Psoas muscle (tissue), 8 donors: ENCODE measurements at places on chromosomes 6 and 20. TPM values are rescaled to one million over a fixed set of nuclear protein-coding genes. Genes with fewer than 3 reads are reported as not detected.
A peak's percentile ranks its signal among the peaks of the same experiment; 100 is the strongest.

PKIB gene
- total RNA-seq, result 1.1 TPM

- peak; percentile 91 for DNase-seq
- peak within 1 kb of the TSS; percentile 94 for H3K27ac ChIP-seq
- peak within 1 kb of the TSS; percentile 79 for H3K4me3 ChIP-seq
- peaks cover 43% of the 10 kb centered on the region for H3K36me3 ChIP-seq
- H3K4me1 ChIP-seq, result peaks cover 51% of the 10 kb centered on the region
Observed at GRCh38 chr6:31660381-31661261, at the start of gene C6orf47. Gene C6orf47 (minus strand): TSS chr6:31660778. CDS start chr6:31659947, 831 bp downstream.

GRM4 gene
- 0.07 TPM for total RNA-seq

GRCh38 chr6:170148709-170149470 is 142.0 kb downstream of the DLL1 start:
- H3K4me1 ChIP-seq, result peaks cover 23% of the 10 kb centered on the region
- DNase-seq, result no peak
- no peaks in the 10 kb centered on the region for H3K27me3 ChIP-seq
- H3K36me3 ChIP-seq, result no peaks in the 10 kb centered on the region
- no peak overlapping the region for H3K27ac ChIP-seq

OCSTAMP gene
- not detected for total RNA-seq

DNA sequence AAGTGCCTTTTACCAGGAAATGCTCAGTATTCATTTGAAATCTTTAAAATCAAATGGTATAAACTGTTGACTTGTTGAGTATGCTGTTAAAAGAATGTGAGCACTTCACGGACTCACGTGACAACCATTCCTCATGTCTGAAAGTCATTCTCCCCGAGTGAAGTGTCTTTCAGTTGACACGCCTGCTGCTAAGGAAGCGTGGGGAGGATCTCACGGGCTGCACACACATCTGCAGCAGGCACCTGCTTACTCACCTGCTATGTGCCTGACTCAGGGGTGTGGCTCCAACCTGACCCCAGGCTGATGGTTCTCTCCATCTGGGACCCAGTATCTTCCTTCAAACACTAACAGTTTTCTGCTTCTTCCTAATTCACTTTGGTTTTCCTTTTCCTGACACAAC is 32.7 kb downstream of the WDR27 start:
- H3K36me3 ChIP-seq, result peaks cover 3% of the 10 kb centered on the region
- no peak overlapping the region for H3K27ac ChIP-seq
- H3K4me3 ChIP-seq, result no peak overlapping the region
- no peaks in the 10 kb centered on the region for H3K27me3 ChIP-seq

DNA sequence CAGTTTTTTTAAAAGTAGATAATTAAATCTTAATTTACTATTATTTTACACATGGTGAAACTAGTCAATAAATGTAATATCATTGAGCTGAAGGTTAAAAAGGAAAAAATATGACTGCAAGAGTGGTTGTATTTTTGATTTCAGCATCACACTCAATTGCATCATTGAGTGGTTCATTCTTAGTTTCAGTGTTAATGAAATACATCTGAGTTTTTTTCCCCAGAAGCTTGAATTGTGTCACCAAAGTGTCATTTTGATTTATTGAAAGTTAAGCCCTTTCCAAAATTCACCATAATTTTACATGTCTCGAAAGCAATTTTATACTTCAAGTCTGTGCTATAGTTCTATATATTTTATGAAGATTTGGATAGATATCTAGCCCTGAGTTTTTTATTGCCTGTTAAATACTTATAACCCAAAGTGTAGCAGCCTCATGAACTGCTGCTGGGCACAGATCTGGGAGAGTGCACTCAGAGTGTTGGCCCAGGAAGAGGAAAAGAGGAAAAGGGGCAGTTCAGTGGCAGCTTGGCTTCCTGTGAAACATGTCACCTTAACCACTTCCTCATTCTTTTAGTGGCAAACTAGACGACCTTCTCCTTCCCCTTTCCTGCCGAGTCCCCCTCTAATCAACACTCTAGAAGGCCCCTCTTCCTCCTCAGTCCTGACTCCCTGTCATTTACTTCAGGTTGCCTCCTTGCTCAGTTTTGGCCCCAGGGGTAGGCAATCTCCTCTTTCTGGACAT is 140.7 kb downstream of the ESR1 start:
- no peak overlapping the region for H3K4me3 ChIP-seq
- no peak for DNase-seq
- H3K36me3 ChIP-seq, result no peaks in the 10 kb centered on the region
- H3K4me1 ChIP-seq, result peaks cover 4% of the 10 kb centered on the region
- no peaks in the 10 kb centered on the region for H3K27me3 ChIP-seq
- no peak overlapping the region for H3K27ac ChIP-seq

DNA sequence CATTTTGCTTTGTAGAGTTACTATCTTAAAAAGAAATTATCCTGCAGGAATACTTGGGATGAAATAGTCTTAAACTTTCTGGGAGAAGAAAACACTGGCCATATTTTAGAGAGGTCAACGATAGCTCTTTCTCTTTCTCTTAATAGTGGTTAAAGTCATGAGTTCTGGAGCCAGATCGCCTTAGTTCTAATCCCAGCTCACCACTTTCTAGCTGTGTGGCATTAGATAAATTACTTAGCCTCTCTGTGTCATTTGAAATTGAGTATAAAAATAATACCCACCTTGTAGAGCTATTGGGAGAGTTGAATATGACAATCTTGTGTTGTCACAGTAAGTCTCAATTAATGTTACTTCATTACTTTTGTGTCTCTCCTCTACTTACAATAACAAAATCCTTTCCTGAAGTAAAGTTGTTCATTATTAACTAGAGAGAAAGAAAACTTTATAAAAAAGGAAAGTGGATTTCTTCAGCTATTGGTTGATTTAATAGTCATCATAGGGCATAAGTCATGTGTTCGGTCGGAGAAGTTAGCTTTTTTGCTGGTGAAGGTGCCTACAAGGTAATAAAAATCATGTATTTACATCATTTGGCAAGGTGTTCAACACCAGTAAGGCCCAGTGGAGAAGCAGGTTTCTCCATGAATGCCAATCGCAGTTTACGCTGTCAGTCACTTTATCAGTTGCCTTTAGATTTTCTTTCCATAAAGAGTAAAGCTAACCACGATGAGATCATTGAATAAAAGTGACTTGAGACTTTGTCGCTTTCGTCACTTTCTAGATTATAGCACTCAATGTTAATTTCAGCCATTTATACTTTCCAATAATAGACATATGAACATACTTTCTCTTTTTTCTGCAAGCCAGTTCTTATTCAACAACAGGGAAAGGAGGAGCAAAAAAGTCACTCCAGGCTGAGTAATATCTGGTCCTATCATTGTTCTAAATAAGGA is 2.0 kb downstream of the NEDD9 start:
- peak overlapping the region; percentile 80 for H3K4me3 ChIP-seq
- H3K27ac ChIP-seq, result peak overlapping the region; percentile 78
- no peaks in the 10 kb centered on the region for H3K36me3 ChIP-seq
- DNase-seq, result no peak
- no peaks in the 10 kb centered on the region for H3K27me3 ChIP-seq

MAFB gene
- 6.1 TPM for total RNA-seq

ENPP4 gene
- 22.1 TPM for total RNA-seq

- no peak overlapping the region for H3K4me3 ChIP-seq
- DNase-seq, result no peak
- no peaks in the 10 kb centered on the region for H3K27me3 ChIP-seq
- H3K4me1 ChIP-seq, result no peaks in the 10 kb centered on the region
- no peak overlapping the region for H3K27ac ChIP-seq
Observed at GRCh38 chr6:93675856-93676417, 256.6 kb upstream of the EPHA7 start.

- no peak overlapping the region for H3K27ac ChIP-seq
- no peaks in the 10 kb centered on the region for H3K27me3 ChIP-seq
- H3K36me3 ChIP-seq, result no peaks in the 10 kb centered on the region
- DNase-seq, result no peak
- no peaks in the 10 kb centered on the region for H3K4me1 ChIP-seq
- no peak overlapping the region for H3K4me3 ChIP-seq
Observed at GRCh38 chr6:9461188-9461587, 953.7 kb downstream of the TFAP2A start.

GRCh38 chr20:34083137-34083536 is 28.9 kb downstream of the EIF2S2 start:
- H3K36me3 ChIP-seq, result peaks cover 81% of the 10 kb centered on the region
- peaks cover 19% of the 10 kb centered on the region for H3K4me1 ChIP-seq
- H3K4me3 ChIP-seq, result no peak overlapping the region

GRCh38 chr20:40568200-40568599 is 120.8 kb downstream of the MAFB start:
- no peak for DNase-seq
- H3K4me3 ChIP-seq, result no peak overlapping the region
- no peaks in the 10 kb centered on the region for H3K36me3 ChIP-seq
- H3K27me3 ChIP-seq, result no peaks in the 10 kb centered on the region
- no peaks in the 10 kb centered on the region for H3K4me1 ChIP-seq

GRCh38 chr6:31083742-31084354 is 28.5 kb downstream of the C6orf15 start:
- H3K36me3 ChIP-seq, result no peaks in the 10 kb centered on the region
- peaks cover 17% of the 10 kb centered on the region for H3K4me1 ChIP-seq
- no peaks in the 10 kb centered on the region for H3K27me3 ChIP-seq
- no peak overlapping the region for H3K27ac ChIP-seq
- no peak overlapping the region for H3K4me3 ChIP-seq
- DNase-seq, result peak; percentile 18

GRCh38 chr6:144266091-144266649 is 19.0 kb upstream of the UTRN start:
- peak; percentile 82 for DNase-seq
- H3K4me1 ChIP-seq, result peaks cover 24% of the 10 kb centered on the region
- H3K36me3 ChIP-seq, result no peaks in the 10 kb centered on the region
- H3K27me3 ChIP-seq, result no peaks in the 10 kb centered on the region
- H3K4me3 ChIP-seq, result peak overlapping the region; percentile 9
- H3K27ac ChIP-seq, result peak overlapping the region; percentile 74

GRCh38 chr20:46307999-46308257 is 370 bp downstream of the CDH22 start:
- no peaks in the 10 kb centered on the region for H3K36me3 ChIP-seq
- H3K4me3 ChIP-seq, result peak overlapping the region; percentile 63
- no peak for DNase-seq
- H3K27ac ChIP-seq, result no peak overlapping the region
- peaks cover 17% of the 10 kb centered on the region for H3K27me3 ChIP-seq

DNA sequence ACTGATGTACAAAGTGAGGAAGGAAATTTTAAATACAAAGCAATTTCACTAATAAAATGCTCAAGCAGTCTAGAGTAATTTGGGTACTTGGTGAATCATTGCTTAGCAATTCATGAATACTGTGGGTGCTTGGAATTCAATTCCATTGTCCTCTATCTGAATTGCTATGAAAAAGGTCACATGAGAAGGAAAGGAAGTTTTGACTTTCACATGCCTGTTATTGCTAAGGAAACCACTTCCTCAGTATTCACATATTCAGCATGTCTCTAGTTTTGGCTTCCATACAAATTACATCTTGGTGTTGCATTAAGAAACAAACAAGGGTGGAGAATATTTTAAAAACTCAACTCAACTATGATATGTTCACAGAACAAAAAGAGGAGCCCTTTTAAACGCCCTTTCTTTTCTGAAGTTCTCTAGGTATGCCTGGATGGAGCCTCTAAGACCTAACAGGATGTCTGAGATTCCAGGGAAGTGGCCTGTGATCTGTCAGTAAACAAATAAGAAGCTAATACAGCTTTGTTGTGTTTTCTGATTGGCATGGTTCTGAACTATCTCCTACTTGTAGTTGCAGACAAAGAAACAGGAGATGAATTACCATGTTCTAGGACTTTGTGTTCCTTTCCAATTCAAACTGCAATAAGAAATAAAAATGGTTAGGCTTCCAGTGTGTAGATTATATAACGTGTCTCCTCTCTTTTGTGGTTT is 190.4 kb downstream of the OGFRL1 start:
- no peak for DNase-seq
- H3K27me3 ChIP-seq, result no peaks in the 10 kb centered on the region
- H3K4me1 ChIP-seq, result peaks cover 12% of the 10 kb centered on the region

DNA sequence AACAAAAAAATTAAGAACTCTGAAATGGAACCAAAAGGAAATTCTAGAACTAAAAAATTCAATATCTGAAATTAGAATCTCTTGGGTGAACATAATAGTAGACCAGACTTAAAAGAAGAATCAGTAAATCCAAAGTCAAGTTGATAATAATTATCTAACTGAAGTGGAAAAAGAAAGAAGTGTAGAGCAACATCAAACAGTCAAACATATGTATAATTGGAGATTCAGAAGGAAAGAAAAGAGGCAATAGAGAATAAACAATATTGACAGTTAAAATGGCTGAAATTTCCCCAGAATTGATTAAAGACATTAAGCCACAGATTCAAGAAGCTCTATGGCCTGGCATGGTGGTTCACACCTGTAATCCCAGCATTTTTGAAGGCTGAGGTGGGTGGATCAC is 383.6 kb downstream of the PREX1 start:
- H3K36me3 ChIP-seq, result no peaks in the 10 kb centered on the region
- H3K4me1 ChIP-seq, result no peaks in the 10 kb centered on the region
- H3K27ac ChIP-seq, result no peak overlapping the region
- H3K27me3 ChIP-seq, result peaks cover 3% of the 10 kb centered on the region

RAB5IF gene
- total RNA-seq, result 287 TPM

DNA sequence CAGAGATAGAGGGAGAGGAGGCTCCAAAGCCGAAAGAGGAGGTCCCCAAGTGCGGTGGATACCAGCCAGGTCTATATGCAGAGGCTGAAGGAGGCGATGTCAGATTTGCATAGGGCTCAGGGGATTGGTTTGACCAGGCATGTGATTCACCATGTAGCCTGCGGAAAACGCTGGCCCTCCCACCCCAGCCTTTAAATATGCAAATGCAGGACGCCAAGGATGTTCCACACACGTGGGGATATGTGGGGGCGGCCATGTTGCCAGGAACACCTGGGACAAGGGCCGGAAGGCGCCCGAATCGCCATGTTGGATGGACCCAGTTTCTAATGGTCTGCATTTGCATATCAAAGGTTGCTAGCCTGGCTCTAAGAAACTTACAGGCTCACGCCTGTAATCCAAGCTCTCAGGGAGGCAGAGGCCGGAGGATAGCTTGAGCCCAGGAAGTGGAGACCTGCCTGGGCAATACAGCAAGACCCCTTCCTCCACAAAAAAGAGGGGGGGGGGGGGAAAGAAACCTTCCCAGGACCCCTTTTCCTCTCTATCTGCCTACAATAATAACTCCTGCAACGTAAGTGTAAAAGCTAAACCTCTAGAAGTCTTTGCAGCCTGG is 110.5 kb downstream of the TULP4 start:
- H3K4me1 ChIP-seq, result no peaks in the 10 kb centered on the region
- H3K27ac ChIP-seq, result no peak overlapping the region
- H3K36me3 ChIP-seq, result no peaks in the 10 kb centered on the region
- no peaks in the 10 kb centered on the region for H3K27me3 ChIP-seq
- H3K4me3 ChIP-seq, result no peak overlapping the region
- no peak for DNase-seq

- no peak overlapping the region for H3K27ac ChIP-seq
- H3K4me3 ChIP-seq, result no peak overlapping the region
- H3K4me1 ChIP-seq, result no peaks in the 10 kb centered on the region
- H3K36me3 ChIP-seq, result no peaks in the 10 kb centered on the region
- H3K27me3 ChIP-seq, result no peaks in the 10 kb centered on the region
Observed at GRCh38 chr6:138590796-138591709, 91.8 kb upstream of the NHSL1 start.

PRICKLE4 gene
- 0.46 TPM for total RNA-seq

BMP2 gene
- 1.6 TPM for total RNA-seq

LTV1 gene
- 19.1 TPM for total RNA-seq

GRCh38 chr20:31606804-31607639 is 1.9 kb downstream of the ID1 start:
- peak overlapping the region; percentile 80 for H3K4me3 ChIP-seq
- peak overlapping the region; percentile 85 for H3K27ac ChIP-seq
- peaks cover 26% of the 10 kb centered on the region for H3K4me1 ChIP-seq

- DNase-seq, result no peak
- no peaks in the 10 kb centered on the region for H3K36me3 ChIP-seq
- no peaks in the 10 kb centered on the region for H3K4me1 ChIP-seq
Observed at GRCh38 chr20:38321959-38322598, 18.1 kb downstream of the BPI start.
